ENCODE measurements at places on chromosomes 3 and 15.

DNA sequence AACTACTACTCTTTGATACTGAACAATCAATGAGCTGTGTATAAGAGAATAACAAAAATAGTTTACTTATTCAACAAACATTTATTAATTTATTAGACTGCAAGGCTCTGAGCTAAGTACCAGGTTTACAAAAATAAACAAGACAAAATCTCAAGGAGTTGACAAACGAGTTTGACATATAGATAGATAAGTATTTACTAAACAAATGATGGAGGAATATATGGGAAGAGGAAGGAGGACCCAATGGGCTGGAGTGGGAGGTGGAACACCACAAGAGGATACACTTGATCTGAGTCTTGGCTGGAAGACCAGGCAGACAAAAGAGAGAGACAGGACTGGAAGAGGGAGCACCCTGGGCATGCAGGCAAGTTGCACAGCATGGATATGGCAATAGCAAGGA is 47.5 kb upstream of the FSIP1 start:
- no peak for DNase-seq

- DNase-seq = no peak
These were observed 11.2 kb downstream of the ACAN start for GRCh38 chr15:88814393-88814792.

DNA sequence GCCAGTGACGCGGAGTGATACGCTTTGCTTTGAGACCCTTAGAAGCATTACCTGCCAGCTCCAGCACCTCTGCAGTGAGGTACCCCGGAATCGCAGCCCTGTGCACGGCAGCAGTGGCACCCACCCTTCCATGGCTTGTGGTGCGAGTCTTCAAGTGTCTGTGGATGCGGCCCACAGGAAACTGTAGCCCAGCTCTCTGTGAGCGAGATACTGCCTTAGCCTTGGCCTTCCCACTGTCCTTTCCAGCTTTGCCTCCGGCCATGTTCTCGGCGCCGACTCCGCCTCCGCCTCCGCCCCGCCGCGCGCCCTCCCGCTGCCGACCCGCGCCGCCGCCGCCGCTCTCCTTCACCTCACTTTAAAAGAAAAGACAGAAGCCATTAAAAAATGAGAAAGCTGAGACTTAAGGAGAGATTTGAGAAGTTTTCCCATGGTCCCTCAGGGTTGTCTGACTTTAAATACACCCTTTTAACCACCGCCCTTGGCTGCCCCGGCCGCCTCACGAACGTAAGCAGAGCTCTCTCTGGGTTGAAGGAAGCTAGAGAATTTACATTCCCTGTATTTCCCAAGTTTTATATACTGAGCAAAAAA is 78.5 kb upstream of the FAM174B start:
- DNase-seq = no peak

DNA sequence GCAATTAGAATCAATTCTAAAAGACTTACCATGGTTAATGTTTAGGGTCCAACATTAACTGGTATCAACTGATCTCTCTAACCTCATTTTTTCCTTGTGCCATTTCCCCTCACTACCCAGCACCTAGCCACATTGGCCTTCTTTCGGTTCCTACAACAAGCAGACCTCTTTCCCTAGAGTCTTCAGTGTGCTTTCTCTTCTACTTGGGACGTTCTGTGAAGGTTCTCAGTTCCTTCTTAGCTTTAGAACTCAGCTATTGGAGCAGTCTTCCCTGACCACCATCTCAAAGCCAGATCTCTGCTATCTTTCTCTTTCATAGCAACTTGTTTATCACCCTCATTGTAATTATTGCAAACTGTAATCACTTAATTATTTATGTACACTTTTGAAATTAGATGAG is 31.5 kb upstream of the MINDY4B start:
- DNase-seq = no peak

DNA sequence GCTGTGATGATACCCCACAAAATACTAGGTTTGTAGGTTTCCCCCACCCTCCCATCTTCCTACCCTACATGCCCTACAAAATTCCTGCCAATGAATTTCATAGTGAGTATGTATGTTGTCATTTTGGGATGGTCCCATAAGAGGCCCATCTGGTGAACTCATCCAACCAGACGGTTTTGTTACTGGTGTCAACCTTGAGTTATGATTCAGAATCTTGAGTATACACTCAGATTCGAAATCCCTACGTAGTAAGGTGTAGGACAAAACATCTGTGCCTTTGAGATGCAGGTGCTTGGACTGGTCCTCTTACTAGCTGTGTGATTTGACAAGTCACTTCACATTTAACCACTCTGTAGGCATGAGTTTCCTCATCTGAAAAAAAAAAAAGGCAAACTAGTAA is 3.6 kb downstream of the SIAH2 start:
- no peak for DNase-seq

DNA sequence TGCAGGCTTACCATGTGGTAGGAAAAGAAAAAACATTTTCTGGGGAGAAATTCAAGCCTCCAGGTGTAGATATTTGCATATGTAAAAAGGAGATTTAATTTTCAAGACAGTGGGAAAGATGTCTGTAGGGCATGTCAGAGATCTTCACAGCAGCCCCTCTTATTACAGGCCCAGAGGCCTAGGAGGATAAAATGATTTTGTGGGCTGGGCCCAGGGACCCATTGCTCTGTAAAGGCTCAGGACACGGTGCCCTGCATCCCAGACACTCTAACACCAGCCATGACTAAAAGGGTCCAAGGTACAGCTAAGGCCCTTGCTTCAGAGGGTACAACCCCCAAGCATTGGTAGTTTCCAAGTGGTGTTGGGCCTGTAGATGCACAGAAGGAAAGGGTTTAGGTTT is 680.1 kb downstream of the IGSF11 start:
- no peak for DNase-seq

DNA sequence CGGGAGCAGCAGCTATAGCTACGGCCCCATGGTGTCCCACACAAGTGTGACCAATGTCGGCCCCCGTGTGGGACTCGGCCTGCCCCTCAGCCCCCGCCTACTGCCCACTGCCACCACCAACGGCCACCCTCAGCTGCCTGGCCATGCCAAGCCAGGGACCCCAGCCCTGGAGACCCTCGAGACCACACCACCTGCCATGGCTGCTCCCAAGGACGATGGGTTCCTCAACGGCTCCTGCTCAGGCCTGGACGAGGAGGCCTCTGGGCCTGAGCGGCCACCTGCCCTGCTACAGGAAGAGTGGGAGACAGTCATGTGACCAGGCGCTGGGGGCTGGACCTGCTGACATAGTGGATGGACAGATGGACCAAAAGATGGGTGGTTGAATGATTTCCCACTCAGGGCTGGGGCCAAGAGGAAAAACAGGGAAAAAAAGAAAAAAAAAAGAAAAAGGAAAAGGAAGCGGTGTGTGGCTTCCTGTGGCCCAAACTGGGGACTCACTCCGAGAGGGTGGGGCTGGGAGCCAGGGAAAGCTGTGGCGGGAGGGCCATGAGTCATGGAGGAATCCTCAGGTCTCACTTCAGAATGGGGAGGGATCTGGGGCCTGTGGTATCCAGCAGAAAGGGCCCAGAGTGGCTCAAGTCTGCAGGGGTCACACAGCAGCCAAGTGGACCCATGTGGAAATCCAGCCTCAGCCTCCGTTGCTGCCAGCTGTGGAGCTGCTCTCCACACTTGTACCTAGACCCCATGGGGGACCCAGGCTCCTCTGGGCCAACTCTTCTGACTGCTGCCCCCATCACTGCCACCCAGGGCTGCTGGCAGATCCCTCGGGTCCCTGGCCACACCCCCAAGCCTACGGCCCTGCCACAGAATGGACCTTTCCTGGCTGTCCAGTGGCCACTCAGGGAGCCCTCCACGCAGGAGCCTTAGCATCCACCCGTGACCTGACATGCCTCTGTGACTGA is 26.1 kb downstream of the PTH1R start:
- no peak for DNase-seq

- DNase-seq = peak; percentile 12
These were observed 25.0 kb downstream of the DAG1 start for GRCh38 chr3:49495023-49495422.

DNA sequence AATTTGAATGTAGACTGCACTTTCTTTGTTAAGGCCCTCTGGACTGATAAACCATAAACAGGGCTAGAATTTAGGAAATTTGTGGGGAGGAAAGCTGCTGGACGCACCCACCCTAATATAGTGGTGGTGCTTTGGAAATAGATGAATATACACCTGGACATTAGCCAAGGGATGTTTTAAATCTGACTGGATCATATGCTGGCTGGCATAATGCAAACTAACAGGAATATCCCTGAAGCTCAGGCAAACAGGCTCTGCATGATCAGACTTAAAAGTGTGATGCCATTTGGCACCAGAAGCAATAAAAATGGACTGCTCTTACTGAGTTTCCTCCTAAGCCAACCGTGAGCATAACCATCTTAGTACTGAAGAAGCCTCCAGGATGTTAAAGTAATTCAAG is 465.8 kb upstream of the ROBO1 start:
- no peak for DNase-seq

DNA sequence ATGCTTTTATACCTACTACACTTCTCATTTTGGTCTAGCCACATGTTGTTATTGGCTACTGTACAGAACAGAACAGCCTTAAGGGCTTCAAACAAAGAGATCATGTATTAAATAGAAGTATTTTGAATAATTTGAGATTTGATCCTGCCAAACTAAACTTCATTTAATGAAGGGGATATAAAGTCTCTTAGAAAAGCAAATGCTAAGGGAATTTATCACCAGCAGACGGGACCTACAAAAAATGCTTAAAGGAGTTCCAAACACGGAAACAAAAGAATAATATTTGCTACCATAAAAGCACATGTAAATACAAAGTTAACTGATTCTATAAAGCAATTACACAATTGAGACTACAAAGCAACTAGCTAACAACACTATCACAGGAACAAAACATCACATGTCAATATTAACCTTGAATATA is 23.6 kb upstream of the FMN1 start:
- no peak for DNase-seq

DNA sequence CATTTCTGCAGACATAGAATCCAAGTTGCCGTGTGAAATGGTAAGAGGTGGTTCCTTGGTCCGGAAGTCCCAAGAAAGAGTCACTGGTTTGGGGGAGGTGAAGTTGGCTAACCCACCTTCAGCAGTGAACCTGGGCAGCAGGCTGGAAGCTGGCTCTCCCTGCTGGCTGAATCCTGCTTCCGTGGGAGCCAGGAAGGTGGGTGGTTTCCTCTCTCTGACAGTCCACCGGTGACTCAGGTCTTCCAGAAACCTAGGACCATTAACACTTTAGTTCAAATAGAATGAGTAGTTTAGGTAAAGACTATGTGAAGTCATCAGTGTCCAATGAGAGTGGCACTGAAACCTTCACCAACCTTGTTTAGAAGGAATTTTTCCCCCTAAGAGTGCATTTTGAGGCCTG is 87.4 kb upstream of the CACNA2D3 start:
- no peak for DNase-seq

DNA sequence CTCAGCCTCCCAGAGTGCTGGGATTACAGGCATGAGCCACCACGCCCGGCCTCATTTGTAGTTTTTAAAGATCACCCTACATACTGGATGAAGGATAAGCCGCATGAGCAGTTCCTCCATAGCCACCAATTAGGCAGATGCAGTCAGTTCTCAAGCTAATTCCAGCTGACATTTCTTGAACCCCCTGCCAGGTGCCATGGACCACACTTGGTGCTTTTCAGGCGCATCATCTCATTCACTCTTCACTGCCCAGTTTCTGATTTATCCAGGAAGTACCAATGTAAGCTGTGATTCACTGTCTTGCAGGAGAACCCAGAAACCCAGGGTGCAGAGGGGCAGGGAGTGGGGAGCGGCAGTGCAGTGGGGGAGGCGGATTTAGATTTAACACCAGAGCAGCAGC is 56.5 kb upstream of the RASA2 start:
- no peak for DNase-seq

DNA sequence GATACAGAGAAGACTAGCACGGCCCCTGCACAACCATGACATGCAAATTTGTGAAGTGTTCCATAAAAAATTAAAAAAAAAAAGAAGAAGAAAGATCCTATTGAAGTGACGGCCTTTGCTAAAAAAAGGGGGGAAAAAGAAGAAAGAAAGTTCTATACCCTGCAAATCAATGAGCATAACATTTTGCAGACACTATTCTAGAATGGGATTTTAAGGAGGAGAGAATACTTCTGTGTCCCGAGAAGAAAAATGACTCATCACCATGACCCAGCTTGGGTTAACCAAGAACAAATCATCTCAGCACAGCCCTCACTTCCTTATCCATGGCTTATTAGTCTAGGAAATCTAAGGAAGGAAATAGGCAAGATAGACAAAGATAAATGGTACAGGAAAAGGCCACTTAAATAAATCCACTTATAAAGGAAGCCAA is 7.4 kb upstream of the SH3BP5 start:
- no peak for DNase-seq

DNA sequence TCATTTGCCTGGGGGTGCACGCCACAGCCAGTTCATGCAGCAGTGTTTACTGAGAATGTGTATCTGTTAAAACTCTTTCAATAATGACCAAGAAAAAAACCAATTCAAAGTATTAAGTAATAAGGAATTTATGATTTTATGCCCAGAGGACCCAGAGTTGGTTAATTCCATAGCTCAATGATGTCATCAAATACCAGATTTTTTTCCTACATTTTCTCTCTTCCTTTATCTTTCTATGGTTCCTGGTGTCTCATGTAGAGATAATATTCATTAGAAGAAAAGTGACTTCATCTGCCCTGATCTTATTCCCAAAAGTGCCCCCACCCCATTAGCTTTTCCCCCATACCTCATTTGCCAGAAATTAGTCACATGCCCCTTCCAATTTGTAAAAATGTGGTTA is 44.6 kb upstream of the LMCD1 start:
- DNase-seq = no peak

- no peak for DNase-seq
These were observed 138.8 kb downstream of the ZNF609 start for GRCh38 chr15:64599226-64599625.

DNA sequence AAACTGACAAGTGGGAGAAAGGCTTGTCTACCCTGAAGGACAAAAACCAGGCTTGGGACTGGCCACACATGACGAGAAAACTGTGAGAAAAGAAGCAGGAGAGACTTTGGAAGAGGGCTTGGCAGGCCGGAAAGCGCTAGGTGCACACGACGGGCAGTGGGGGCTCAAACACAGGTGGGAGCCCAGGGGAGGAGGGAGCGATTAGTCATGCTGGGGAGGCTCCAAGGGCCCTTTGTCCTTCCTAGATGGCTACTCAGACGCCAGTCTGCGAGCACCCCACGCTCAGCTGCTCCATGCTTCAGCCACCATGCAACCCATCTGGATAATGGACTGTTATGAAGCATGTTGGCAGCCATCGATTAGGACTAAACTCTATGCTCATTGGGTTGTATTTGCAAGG is 17.1 kb downstream of the LIPC start:
- no peak for DNase-seq

All from NAMALWA (cell line).